ENCODE measurements at places on chromosomes 12 and 14. TPM values are rescaled to one million over a fixed set of nuclear protein-coding genes. Genes with fewer than 3 reads are reported as not detected.

ACRBP gene
- total RNA-seq = 5.2 TPM

GRCh38 chr14:57749267-57749666 lies 116.6 kb downstream of the SLC35F4 start:
- no peak for DNase-seq

- no peak for DNase-seq
These were observed 465.7 kb upstream of the FAR2 start for GRCh38 chr12:28683366-28683765.

GRCh38 chr14:78307671-78308070 lies 137.5 kb downstream of the NRXN3 start:
- DNase-seq = no peak

DNA sequence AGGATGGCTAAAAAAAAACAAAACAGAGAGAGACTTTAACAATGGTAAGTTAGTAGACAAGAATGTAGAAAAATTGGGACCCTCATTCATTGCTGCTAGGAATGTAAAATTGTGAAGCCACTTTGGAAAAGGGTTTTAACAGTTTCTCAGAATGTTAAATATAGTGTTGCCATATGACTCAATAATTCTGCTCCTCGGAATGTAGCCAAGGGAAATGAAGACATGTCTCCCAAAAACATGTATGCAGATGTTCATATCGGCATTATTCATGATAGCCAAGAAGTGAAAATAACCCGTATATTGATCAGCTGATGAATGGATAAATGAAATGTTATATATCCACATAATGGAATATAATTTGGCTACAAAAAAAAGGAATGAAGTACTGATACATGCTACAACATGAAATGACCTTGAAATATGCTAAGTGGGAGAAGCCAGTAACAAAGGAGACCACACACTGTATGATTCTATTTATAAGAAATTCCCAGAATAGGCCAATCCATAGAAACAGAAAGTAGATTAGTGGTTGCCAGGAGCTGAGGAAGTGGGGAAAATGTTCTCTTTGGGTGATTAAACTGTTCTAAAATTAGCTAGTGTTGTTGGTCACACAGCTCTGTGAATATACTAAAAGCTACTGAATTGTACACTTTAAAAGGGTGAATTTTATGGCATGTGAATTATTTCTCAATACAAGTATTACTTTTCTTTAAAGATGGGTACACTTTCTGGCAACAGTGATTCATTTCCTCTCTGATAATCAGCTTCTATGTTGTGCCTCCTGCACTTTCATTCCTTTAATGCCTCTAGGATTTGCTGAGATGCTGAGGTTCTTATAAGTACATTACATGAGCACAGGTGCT lies 132.5 kb downstream of the DAAM1 start:
- DNase-seq = no peak

- no peak for DNase-seq
These were observed 207.2 kb upstream of the TMTC1 start for GRCh38 chr12:29990971-29991370.

CHFR gene
- total RNA-seq = 68.3 TPM

GRCh38 chr12:51529651-51529970 lies 61.4 kb upstream of the SCN8A start:
- DNase-seq = no peak

All from activated T-cell treated with anti-CD3 and anti-CD28 coated beads, Interleukin-2, amount 50 U/mL, for 72 hours (primary cell).